ENCODE measurements at places on chromosomes 5 and 9.

DNA sequence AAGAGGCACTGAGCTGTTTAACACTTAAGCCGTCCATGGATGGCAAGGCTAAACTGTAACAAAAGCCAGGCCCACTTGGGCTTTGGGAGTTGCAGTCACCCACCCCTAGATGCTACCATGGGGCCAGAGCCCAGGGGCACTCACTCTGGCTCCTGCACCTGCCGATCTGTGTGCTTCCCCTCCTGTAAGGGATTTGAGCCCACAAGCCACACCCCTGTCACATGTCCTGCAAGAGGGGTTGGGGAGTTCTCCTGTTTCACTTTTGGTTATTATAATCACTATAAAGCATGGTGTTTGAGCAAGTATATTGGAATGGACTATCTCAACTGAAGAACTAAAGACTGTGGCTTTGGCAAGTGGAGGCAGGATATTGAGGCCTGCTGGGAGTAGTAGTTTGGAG, 14.0 kb upstream of the GPR151 start:
- no peak for DNase-seq

GRCh38 chr5:65986050-65986451, 59.7 kb downstream of the ERBIN start:
- DNase-seq: no peak

GRCh38 chr9:35935261-35935660, 22.7 kb downstream of the OR2S2 start:
- no peak for DNase-seq

DNA sequence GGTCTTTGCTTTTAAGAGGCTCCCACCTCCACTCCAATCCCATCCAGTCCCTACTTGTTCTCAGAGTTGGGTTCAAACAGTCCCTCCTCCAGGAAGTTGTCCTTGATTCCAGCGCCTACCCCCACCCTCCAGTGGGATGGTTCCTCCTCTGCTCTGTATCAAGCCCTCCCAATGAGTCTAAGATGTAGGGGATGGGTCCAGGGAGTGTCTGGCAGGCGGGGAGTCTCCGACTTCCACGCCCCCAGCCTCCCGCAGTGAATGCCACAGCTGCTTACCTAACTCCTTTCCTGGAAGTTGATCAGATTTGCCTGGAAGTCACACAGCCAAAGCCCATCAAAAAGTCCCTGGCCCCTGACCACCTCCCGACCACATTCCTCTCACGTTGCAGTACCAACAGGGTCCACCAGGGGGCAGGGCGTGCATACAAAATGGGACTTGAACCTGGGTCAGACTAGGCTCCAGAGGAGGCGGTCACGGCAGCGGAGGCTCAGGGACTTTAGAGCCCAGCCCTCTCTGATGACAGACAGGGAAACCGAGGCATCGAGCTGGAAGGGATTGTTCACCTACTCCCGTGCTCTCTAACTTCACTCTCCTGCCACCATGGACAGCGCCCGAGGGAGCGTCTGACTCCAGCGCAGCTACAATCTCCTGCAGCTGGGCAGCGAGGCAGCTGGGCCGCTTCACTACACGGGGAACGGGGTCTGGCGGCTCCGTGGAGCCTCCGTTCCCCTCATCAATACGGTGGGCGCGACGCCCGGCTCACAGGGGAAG, 25.0 kb upstream of the TDRD7 start:
- peak; percentile 22 for DNase-seq

DNA sequence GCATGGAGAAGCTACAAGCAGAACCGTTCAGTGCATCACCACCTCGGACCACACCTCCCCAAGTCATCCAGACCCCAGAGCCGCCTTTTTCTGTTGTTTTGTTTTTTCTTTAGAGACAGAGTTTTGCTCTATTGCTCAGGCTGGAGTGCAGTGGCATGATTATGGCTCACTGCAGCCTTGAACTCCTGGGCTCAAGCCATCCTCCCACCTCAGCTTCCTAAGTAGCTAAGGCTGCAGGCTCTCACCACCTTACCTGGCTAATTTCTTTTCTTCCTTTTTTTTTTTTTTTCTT, 13.5 kb upstream of the SFXN1 start:
- DNase-seq: no peak

GRCh38 chr5:14407746-14408175, 173.8 kb upstream of the OTULINL start:
- no peak for DNase-seq

DNA sequence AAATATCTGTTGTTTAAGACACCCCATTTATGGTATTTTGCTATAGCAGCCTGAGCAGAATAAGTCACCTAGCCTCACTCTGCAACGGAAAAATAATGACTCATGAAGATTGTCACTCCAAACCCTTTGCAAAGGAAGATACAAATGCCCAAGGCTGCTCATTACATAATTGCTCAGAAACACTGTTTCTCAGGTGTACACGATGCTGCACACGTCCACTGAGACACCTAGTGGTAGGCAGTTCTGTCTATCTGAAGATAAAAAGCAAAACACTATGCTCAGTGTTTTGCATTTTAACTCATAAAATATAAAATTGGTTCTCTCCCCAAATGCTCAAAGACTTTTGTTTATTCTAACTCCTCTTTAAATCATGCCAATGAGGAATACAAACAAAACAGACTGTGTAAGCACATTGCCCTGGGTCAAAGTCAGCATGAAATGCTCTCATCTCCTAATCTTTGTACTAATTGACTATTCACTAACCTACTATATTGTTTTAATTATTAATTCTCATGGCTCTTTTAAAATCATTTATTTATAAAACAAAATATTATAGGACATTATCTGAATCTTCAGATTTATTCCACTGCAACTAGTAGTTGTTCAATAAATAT, 7.7 kb upstream of the TSLP start:
- no peak for DNase-seq

- DNase-seq: no peak
These were observed 1.7 kb downstream of the AHRR start for GRCh38 chr5:322942-323879.

DNA sequence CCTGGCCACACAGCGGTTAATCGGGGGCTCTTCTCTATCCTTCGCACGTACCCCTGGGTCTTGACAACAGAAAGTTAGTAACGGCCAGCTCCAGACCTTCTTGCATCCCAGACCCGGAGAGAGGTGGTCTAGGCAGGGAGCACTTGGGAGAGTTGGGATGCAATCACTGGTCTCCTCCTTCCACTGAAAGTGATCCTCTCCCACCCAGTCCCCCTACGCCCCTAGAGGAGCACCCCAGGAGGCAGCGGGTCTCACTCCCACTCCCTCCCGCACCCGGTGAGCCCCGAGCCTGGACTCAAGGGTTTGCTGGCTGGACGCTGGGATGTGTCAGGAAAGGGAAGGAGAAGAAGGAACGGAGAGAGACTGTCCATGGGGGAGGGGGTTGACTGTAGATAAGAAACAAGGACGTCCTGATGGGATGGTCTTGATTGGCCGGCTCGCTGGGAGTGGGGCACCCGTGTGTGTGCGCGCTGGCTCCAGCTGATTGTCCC, 2.0 kb downstream of the RORB start:
- no peak for DNase-seq

GRCh38 chr5:135864503-135865435, 30.3 kb downstream of the SLC25A48 start:
- DNase-seq: no peak

GRCh38 chr5:145960166-145960565, 23.8 kb downstream of the SH3RF2 start:
- DNase-seq: no peak

GRCh38 chr9:123346826-123347225, 9.2 kb upstream of the CRB2 start:
- DNase-seq: no peak

DNA sequence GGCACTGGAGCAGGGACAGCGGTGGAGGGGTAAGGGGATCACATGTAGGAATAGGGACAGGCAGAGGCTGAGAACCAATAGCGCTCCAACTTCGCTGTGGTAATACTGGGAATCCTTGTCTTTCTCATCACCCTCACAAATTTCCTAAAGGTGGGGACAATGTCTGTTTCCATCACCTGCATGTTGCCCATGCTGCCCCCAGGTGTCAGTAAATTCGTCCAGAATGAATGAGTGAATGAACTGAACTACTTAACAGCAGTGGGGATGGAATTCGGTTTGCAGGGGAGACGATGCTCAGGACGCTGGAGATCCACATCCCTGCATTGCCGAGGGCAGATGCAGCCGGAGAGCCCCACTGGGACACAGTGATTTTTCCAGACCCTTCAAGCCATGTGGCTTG, 129.9 kb downstream of the PDZD2 start:
- no peak for DNase-seq

- no peak for DNase-seq
These were observed 132.2 kb downstream of the CDC42SE2 start for GRCh38 chr5:131396015-131396414.

- no peak for DNase-seq
These were observed 3.6 kb downstream of the MGAT4B start for GRCh38 chr5:179802950-179803562.

DNA sequence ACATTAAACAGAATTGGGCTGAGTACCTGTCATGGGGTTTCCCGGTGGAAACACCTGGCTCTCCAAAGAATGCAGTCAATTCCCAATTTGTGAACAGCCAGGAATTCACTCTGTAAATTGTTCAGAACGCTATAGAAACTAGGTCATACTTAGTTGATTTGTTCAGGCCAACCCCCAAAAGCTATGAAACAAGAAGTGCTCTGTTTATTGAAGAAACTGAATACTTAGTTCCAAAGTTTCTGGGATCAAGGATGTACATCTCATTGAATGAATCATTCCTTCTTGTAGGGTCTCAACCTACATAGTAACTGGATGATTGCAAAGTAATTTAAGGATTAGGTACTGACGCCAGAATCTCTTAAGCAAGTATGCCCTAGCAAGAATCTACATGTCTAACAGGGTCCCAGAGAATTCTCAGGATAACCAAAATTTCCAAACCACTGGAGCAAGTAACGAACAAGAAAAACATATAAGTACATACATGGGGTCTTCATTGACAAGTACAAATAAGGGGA, 659 bp upstream of the TUSC1 start:
- no peak for DNase-seq

- no peak for DNase-seq
These were observed 19.9 kb upstream of the KCNMB1 start for GRCh38 chr5:170408877-170409660.

DNA sequence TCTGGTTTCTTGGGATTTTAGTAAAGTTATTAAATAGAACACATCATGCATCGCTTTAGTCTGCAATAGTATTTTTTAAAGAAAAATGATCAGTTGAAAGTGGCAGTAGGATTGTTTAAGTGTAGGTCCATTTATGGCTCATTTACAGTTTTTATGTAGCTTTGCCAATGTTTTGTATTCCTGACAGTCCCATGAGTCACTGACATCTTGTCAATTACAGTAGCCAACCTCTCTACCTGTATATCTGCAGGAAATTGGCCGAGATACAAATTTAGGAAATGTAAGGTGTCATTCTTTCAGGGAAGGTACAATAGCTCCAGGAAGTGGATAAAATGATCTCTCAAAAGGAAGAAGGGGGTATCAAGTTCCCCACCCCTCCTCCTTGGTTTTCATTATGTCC, 47.7 kb upstream of the MTAP start:
- DNase-seq: no peak

DNA sequence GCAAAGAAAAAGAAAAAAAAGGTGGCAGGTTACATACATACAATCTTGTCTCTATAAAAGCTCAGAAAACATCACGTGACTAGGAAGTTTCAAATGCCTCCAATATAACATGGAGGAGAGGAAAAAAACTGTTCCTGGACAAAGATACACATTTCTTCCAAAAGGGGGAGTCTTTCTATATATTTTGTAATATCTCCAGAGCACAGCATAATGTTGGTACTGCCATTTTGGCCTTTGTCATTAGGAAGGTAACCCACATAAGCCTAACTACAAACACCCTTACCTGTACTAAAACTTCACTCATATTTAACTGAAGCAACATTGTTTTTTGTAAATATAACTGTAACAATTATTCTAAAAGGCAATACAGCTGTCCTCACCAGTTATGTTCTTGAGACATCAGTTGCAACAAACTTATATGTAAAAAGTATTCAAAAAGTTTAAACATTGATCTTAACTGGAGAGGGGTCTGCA, 1.2 kb upstream of the BTF3 start:
- DNase-seq: no peak

- DNase-seq: no peak
These were observed 35.6 kb upstream of the NIM1K start for GRCh38 chr5:43156388-43156787.

GRCh38 chr9:87554976-87555375, 57.3 kb downstream of the DAPK1 start:
- DNase-seq: no peak

- no peak for DNase-seq
These were observed 2.3 kb downstream of the EIF4E1B start for GRCh38 chr5:176632745-176633144.

- no peak for DNase-seq
These were observed 17.8 kb upstream of the ZNF622 start for GRCh38 chr5:16483361-16483760.
